ENCODE measurements at places on chromosomes 7 and 10.
A peak's percentile ranks its signal among the peaks of the same experiment; 100 is the strongest.

GRCh38 chr10:80211786-80212185, 6.4 kb upstream of the ANXA11 start:
- no peak for DNase-seq

- DNase-seq, result no peak
Observed at GRCh38 chr7:104395162-104395561, 66.8 kb downstream of the LHFPL3 start.

DNA sequence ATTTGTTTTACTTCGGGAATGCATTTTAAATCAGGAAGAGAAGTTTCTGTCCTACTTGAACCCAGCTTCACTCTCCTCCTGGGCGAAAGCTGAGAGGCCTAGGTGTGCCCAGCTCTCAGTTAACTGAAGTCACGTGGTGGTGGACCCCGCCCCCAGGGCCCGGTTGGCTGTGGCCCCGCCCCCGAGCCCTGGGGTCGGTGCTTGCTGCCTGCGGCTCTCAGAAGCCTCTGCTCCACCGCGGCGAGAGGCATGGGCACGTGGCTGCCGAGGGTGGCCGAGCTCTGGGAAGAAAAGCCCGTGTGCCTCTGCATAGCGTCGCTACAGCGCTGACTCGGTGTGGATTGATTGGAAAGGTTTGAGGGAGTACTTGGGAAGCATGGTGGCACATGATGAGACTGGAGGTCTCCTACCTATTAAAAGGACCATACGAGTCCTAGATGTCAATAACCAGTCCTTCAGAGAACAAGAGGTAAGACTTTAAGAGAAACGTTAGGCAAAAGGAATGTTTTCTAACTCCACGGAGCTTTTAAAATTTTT, 34.1 kb downstream of the NET1 start:
- peak; percentile 93 for DNase-seq

GRCh38 chr10:116743266-116744064, 1.1 kb upstream of the HSPA12A start:
- DNase-seq, result no peak

DNA sequence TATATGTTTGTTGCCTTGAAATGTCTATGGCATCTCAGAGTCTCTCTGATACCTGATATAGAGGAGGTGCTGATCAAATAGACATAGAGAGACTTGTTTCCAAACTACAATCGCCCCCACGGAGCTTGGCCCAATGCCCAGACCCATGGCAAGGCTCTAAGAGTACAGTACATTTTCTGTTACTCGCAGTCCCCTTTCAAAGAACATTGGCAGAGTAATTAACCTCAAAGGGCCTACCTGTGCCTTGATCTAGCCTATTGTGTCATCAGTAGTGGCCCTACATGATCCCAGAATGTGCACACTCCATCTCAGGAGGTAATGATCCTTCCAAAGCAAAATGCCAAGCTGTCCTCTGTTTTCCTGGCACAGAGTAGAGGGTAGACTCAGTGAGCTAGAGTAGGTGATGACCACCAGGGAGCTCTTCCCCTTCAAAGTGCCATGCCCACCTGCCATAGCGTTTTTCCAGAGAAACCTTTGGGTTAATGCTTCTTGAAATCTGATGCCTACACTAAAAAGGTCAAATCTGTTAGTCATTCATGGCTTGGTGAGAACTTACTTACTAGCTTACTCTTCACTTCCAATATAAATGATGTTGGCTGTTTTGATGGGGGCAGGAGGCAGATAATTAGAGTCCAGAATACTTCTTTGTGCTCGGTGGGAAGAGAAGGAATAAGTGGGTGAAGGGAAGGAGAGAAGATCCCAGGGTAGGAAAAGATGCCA, 41.2 kb upstream of the ACSL5 start:
- DNase-seq, result no peak

DNA sequence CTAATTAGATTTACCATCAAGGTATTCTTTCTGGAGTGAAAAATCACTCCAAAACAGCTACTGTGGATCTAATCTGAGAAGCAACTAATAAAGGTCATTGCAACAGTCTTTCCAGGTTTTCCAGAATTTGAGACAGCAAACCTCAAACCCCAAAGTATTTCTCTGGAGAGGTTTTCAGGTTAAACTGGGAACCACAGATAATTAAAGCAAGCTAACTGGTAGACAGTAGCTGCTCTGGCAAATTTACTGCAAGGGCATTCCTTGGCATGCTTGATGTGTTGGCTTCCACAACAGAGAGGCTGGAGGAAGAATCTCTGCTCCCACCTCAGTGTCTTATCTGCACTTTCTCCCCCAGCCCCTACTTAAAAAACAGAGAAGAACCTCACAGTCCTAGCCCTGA, 140.0 kb upstream of the NRBF2 start:
- no peak for DNase-seq

- no peak for DNase-seq
Observed at GRCh38 chr10:128096486-128097199, 29.6 kb downstream of the MKI67 start.

- DNase-seq, result no peak
Observed at GRCh38 chr10:60973086-60973485, 29.1 kb upstream of the RHOBTB1 start.

DNA sequence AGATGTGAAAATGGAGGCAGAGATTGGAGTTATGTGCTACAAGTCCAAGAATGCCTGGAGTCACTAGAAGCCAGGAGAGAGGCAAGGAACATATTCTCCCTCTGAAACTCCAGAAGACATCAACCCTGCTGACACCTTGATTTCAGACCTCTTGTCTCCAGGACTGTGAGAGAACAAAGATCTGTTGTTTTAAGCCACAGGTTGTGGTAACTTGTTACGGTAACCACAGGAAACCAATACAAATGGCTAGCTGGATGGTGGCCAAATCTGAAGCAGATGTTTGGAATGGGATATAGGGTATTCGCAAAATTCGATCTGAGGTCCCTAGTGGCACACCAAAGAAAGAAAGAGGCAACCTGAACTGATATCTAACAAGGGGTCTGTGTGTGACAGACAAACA, 129.0 kb downstream of the HERPUD2 start:
- DNase-seq, result no peak

- no peak for DNase-seq
Observed at GRCh38 chr7:51607447-51607846, 290.8 kb upstream of the COBL start.

- peak; percentile 37 for DNase-seq
Observed at GRCh38 chr10:86545101-86545500, 23.5 kb upstream of the WAPL start.

DNA sequence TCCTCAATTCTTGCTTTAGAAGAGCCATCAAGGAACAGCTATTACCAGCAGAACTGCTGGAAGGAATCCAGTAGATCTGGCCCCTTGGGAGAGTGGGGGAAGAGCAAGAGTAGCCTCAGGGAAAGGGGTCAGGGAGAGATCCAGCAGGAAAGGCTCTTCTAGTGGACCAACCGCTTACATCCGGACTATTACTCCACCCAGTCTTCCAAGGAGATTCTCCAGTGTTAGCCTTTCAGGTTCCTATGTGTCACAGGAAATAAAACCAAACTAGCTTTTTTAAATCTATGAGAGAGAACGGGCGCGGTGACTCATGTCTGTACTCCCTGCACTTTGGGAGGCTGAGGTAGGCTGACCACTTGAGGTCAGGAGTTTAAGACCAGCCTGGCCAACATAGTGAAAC, 34.3 kb downstream of the TET1 start:
- no peak for DNase-seq

GRCh38 chr7:3117488-3118231, 74.0 kb upstream of the CARD11 start:
- no peak for DNase-seq

DNA sequence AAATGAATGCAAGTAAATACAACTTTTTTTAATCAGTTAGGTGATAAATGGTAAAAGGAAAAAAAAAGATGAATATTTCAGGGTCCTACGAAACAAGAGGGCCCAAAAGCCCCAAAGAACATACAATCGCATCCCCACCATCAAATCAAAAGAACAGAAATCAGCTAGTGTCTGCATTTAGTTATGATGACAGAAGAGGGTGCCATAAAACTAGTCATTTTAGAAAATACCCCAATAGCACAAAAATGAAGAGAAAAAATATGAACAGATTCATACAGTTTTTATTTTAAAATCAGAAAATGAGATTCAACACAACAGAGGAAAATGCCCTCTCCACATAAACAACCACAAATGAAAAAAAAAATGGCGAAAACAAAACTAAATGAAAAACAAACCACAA, 905.5 kb downstream of the REEP3 start:
- no peak for DNase-seq

GRCh38 chr7:66847879-66848790, 72.9 kb upstream of the TMEM248 start:
- no peak for DNase-seq

- DNase-seq, result peak; percentile 59
Observed at GRCh38 chr10:69639291-69640195, 9.5 kb downstream of the FAM241B start.

- DNase-seq, result peak; percentile 13
Observed at GRCh38 chr7:3404501-3404900, 103.4 kb downstream of the SDK1 start.

GRCh38 chr10:14751014-14751896, 23.4 kb downstream of the FAM107B start:
- no peak for DNase-seq

DNA sequence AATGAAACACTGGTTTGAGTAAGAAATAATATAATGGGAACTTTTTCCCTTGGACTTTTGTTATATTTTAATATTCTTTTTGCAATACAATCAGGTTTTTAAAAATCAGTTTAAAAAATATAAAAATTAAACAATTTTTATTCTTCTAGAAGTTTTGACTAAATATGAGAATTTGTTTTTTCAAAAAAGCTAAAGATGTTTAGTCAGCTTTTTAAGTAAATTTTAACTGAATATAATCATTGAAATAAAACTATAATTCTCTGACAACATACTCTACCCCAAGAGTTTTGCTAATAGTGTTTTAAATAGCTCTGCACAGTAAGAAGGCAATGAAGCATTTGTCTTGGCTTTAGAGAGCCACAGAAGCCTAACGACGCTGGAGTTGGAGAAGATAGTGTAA, 70.5 kb downstream of the IQUB start:
- DNase-seq, result no peak

DNA sequence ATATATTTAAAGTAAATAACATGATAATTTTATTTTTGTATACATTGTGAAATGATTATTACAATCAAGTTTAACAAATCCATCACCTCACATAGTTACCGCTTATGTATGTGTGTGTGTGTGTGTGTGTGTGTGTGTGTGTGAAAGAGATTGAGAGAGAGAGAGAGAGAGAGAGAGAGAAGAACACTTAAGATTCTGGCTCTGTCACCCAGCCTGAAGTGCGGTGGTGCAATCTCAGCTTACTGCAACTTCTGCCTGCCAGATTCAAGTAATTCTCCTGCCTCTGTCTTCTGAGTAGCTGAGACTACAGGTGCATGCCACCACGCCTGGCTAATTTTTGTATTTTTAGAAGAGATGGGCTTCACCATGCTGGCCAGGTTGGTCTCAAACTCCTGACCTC, 17.8 kb downstream of the LYZL1 start:
- DNase-seq, result no peak

DNA sequence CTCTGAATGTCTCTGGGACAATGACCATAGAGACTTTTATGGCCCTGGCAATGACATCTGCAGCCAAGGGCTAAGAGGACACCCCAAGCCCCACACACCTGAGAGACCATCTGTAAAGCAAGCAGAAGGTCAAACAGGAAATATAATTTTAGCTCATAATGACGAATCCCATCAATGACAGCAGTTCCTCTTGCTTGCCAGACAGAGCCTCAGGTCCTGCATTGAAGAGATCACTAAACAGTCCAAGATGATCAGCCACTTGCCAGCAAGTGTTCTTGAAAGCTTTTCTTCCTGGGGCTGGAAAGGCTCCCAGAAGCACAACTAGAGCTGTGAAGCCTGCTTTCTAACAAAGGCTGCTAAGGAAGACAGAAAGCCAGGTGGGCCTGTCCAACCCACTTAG, 993.7 kb upstream of the AUTS2 start:
- DNase-seq, result no peak

DNA sequence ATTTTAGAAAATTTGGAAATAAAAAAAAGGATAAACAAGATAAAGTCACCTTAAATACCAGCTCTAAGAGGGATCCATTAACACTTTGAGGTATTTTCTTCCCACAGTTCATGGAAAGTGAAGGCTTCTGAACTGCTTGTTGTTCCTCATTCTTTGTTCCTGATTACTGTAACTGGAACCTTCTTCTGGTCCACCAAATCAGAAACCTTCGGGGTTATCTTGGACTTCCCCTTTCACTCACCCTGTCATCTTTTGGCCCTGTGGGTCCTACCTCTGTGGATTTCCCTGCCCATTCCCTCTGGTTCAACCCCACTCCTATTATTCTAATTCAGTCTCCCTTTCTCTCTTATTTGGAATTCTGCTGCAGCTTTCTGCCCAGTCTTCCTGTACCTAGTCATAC, 116.5 kb upstream of the PRPS1L1 start:
- DNase-seq, result no peak

- DNase-seq, result peak; percentile 73
Observed at GRCh38 chr7:129553899-129554461, 51.6 kb downstream of the SMKR1 start.

GRCh38 chr10:82150123-82150900, 275.3 kb downstream of the NRG3 start:
- DNase-seq, result no peak

- no peak for DNase-seq
Observed at GRCh38 chr7:91618776-91619765, 261.4 kb downstream of the MTERF1 start.

- no peak for DNase-seq
Observed at GRCh38 chr7:149255174-149255573, 6.8 kb upstream of the ZNF783 start.

DNA sequence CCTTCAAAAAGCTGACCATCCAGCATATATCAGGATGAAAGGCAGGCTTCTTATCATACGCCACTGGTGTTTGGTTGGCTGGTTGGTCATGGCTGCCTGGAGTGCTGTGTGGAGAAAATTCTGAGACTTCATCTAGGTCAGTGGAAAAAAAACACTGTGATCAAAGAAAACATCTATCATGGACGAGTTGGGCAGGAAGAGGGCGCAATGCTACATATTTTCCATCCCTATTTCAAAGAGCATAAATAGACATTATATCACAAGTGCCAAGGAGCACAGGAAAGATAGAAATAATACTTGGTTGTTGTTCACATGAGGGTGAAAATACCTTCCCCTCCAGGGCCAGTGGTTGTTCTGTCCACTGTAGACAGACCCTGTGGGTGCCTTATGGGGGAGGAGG, 128.4 kb upstream of the PLPP4 start:
- no peak for DNase-seq

DNA sequence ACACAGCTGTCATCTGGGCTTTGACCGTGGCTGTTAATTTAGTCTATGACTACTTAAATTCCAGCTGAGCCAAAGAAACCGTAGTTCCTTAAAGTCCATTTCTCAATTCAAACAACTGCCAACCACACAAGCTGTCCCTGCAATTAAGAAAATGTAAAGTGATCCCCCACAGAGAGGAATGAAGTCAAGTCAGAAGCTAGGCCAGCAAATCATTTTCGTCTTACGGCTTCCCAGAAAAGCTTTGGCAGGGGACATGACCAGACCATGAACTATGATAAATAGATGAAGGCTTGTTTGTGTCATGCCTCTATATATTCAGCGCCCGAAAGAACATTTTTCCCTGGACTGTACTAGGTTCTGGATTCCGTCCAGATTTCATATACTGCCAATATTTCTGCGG, 54.6 kb downstream of the HACD1 start:
- no peak for DNase-seq

Data from NCI-H774 (cell line).